NCI-H524 treated with DMSO at 0.1 percent for 48 hours (cell line): ENCODE measurements at places on chromosomes 6 and 20.

GRCh38 chr20:18728870-18729224, 84.7 kb upstream of the SCP2D1 start:
- no peak for DNase-seq

- DNase-seq: no peak
These were observed 637.4 kb upstream of the MARCKS start for GRCh38 chr6:113219783-113220182.

DNA sequence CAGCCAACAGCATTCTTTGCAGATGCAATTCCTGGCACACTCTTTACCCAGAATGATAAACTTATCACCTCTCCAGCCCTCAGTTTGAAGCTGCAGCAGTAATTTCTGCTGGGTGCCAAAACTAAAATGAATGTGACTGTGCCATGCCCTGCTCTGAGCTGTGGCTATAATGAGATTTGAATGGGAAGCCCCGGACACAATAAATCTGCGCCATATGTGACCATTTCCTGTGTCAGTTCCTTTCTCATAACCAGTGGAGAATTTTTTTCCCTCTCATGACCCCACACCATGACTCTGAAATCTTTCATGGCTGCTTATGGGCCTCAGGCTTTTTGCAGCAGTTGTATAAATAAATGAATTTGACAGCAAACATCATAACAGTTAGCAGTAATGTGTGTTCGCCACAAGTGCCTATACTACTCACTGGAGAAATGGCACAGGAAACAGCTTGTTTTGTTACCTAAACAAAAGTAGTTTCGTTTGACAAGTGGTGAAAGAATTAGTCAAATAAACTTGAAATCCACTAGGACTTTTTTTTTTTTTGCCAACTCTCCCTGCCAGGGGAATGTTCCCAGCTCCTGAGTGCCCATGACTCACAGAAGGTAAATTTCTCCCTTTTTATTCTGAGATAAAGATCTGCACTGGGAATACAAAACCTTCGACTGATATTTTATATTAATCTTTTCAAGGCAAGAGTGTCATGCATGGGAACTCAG, 408.4 kb downstream of the PKHD1 start:
- DNase-seq: no peak

DNA sequence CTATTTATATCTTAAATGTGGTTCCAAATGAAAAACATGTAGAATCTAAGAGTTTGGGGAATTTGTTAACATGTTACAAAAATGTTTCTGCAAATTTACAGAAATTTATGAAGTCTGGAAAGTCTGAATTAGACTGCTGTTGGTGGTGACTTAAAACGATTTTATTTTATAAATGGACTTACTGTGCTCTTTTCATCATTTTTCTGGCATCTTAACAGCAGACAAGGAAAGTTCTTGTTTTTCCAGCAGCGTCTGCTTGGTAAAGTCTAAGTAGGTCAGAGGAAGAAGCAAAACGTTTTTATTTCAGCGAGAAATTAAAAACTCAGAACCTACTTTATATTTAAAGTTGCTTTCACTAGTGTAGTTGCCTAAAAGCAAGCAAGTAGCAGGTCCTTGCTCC, 48.6 kb upstream of the COL9A1 start:
- DNase-seq: no peak

- DNase-seq: no peak
These were observed 105.9 kb upstream of the ID4 start for GRCh38 chr6:19731282-19731681.

DNA sequence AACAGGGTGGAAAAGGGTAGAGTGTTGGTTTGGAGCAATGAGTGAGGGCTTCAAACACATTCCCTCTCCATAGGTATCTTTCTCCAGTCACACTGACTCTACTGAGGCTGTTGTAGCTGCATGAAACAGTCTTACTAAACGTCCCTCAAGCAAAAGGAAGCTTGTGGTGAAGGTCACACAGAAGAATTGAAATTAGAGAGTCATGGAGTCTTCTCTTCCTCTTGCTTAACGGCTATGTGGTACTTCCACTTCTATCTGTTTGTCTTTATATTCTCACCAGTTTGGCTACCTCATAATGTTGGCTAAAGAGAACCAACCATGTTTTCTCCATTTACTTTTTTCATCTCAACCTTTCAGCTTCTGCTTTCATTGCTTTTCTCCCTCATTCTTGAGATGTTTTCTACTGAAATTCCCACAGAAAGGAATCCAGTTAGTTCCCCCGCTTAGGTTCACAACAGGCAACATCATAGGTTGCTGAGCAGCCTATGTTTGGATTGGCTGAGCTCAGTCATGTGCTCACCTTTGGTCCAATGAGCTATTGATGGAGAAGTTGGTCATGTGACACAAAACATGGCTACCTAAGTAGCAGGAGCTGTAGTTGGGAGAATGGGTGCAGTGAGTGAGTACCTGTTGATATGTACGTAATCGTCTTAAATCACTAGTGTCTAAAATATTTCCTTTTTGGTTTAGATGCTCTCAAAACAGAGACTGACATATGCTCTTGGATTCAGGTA, 99.8 kb downstream of the SNAP25 start:
- DNase-seq: no peak

- no peak for DNase-seq
These were observed 36.5 kb downstream of the GHRH start for GRCh38 chr20:37225146-37225545.

DNA sequence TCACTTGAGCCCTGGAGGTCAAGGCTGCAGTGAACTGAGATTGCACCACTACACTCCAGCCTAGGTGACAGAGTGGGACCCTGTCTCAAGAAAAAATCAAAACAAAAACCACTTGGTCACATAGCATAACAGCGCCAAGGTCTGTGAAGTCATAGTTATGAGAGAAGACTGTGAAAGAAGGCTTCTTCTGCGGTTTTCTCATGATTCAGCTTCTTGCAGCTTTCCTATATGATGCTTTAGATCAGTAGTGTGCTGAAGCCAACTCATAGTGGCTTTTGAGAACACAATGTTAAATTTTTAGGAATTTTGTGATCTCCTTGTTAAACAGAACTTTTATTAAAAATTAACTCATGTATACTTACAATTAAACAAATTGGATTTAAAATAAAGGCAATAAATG, 136.2 kb upstream of the GLP1R start:
- no peak for DNase-seq

GRCh38 chr20:21090111-21090618, 16.0 kb downstream of the LINC00237 start:
- DNase-seq: no peak
